ENCODE measurements at places on chromosomes 4 and X. TPM values are rescaled to one million over a fixed set of nuclear protein-coding genes. Genes with fewer than 3 reads are reported as not detected.

DNA sequence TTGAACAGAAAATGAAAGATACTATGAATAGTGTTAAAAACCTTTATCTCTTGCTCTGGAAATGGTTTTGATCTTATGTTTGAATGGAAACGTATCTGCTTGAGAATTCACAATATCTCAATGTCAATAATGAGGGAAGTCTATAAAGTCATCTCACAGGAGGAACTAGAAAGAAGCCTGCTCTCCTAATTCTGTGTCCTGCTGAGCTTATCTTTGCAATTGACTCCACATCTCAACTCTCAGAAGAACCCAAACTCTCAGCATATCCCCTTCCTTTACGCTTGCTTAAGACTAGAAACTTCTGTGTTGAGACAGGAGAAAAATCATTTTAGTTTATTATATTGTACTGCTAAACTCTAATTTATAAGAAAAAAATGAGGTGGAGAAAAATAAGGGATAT lies 8.3 kb upstream of the PF4V1 start:
- DNase-seq, result no peak
- H3K27me3 ChIP-seq, result no peaks in the 10 kb centered on the region
- H3K4me1 ChIP-seq, result no peaks in the 10 kb centered on the region
- H3K4me3 ChIP-seq, result no peak overlapping the region
- H3K36me3 ChIP-seq, result no peaks in the 10 kb centered on the region
- no peak overlapping the region for H3K27ac ChIP-seq

DNA sequence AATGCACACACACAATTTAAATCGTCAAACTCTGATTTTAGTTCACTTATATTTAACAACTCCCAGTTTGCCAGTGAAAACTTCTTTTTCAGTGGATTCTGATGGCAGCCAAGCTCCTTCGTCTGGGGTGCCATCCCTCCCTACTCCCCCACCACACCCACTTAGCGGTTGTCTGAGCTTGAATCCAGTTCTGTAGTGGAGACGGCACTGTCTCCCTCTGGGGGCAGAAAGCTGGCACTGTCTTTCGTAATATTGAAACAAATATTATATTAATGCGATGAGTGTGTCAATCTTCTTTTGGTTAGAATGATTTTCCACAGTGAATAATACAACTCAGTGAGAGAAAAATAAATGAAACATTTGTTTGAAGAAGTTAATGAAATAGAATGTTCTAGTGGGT lies 5.4 kb downstream of the MEPE start:
- H3K36me3 ChIP-seq, result no peaks in the 10 kb centered on the region
- H3K4me3 ChIP-seq, result no peak overlapping the region
- peaks cover 5% of the 10 kb centered on the region for H3K4me1 ChIP-seq
- H3K27me3 ChIP-seq, result no peaks in the 10 kb centered on the region
- DNase-seq, result no peak

GRCh38 chr4:2767705-2768074 lies 11.6 kb upstream of the TNIP2 start:
- no peak for DNase-seq
- no peak overlapping the region for H3K4me3 ChIP-seq
- H3K36me3 ChIP-seq, result no peaks in the 10 kb centered on the region
- H3K27ac ChIP-seq, result no peak overlapping the region
- no peaks in the 10 kb centered on the region for H3K27me3 ChIP-seq

JCHAIN gene
- total RNA-seq, result not detected

DNA sequence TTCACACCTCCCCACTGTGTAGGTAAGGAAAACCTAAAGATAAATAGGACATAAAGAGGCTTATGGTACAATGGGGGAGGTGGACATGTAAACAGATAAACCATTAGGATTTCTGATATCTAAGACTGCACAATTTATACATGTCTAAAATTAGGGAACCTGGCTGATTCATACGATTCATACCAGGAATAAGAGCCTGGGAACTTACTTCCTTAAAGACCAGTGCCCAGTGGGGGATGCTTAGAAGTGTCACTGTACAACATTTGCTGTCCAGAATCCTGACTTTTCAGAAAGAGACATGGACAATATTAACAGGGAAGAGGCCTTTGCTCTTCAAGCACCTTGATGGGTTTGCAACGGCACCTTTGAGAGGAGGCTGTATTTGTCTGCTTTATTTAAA lies 116.8 kb upstream of the KIT start:
- H3K36me3 ChIP-seq, result no peaks in the 10 kb centered on the region
- no peaks in the 10 kb centered on the region for H3K27me3 ChIP-seq

GRCh38 chrX:132022198-132022966 lies 720 bp upstream of the STK26 start:
- H3K36me3 ChIP-seq, result no peaks in the 10 kb centered on the region
- peaks cover 7% of the 10 kb centered on the region for H3K4me1 ChIP-seq
- H3K27me3 ChIP-seq, result no peaks in the 10 kb centered on the region
- peak overlapping the region; percentile 60 for H3K4me3 ChIP-seq

DNA sequence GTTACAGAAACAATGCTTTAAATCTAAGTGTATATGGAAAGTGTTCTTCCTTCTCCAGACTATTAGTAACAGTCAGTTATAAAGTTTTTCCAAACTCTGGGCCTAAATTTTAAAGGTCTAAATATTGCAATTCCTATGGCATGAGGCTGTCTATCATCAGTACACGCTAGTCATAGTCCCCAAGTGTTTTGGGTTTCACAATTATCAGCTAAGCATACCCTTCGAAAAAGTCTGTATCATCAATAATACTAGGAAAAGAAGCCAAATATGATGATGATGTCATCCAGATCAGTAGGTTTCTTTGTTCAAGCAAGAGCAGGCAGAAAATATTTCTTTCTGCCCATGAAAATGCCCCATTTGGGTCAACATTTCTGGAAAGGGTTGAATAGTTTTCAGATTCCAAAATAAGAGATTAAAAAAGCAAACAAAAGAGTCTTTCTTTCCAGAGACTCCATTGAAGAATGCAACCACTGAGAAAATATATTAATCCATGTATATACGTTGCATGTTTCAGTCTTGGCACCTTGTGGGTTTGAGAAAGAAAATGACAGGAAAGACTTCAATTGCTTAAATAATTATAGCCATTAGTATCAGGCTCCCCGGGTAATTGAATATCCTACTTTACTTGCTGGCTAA lies 173.8 kb downstream of the CAMK2D start:
- no peaks in the 10 kb centered on the region for H3K36me3 ChIP-seq
- no peak for DNase-seq
- peaks cover 19% of the 10 kb centered on the region for H3K4me1 ChIP-seq
- H3K27ac ChIP-seq, result no peak overlapping the region

DNA sequence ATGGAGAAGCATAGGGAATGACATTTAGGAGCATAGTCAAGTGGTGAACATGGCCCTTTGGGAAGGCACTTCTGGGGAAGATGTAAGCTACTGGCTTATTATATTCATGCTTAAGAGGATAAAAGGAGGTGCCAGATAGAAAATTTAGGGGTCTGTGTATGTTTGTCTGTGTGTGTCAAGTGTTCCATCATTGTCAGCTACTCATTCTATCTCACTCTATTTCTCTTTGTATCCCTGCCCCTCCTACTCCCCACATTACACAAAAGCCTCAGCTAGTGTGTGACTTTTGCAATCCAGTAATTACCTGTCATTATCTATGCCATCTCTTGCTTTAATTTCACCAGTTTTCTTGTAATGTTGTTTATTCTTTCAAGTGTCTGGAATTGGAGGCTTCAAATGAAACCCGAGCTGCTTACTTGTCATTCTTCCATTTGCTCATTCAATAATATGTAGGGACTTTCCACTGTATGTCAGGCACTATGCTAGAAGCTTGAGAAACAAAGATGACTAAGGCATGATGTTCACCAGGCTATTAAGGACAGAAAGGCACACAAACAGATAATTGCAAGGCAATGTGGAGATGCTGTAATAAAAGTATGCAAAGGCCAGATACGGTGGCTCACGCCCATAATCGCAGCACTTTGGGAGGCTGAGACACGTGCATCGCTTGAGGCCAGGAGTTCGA lies 229.8 kb upstream of the TEX13C start:
- no peaks in the 10 kb centered on the region for H3K4me1 ChIP-seq
- H3K36me3 ChIP-seq, result no peaks in the 10 kb centered on the region
- H3K27me3 ChIP-seq, result no peaks in the 10 kb centered on the region
- H3K4me3 ChIP-seq, result no peak overlapping the region
